Stimulated activated CD4-positive, alpha-beta T cell treated with anti-CD3 and anti-CD28 coated beads, TNF-alpha, amount 100 ng/mL, for 24 hours (primary cell): ENCODE measurements at places on chromosomes 3 and 15.

- no peak for DNase-seq
These were observed 1270.0 kb downstream of the ROBO1 start for GRCh38 chr3:78497767-78498166.

- DNase-seq: peak; percentile 68
These were observed 8.5 kb downstream of the SHOX2 start for GRCh38 chr3:158097593-158098308.

GRCh38 chr3:138675393-138675792, 66.8 kb downstream of the FAIM start:
- DNase-seq: no peak

- DNase-seq: no peak
These were observed 424.2 kb upstream of the ROBO2 start for GRCh38 chr3:76615719-76616118.

- DNase-seq: no peak
These were observed 136.7 kb downstream of the GBE1 start for GRCh38 chr3:81624756-81625155.

DNA sequence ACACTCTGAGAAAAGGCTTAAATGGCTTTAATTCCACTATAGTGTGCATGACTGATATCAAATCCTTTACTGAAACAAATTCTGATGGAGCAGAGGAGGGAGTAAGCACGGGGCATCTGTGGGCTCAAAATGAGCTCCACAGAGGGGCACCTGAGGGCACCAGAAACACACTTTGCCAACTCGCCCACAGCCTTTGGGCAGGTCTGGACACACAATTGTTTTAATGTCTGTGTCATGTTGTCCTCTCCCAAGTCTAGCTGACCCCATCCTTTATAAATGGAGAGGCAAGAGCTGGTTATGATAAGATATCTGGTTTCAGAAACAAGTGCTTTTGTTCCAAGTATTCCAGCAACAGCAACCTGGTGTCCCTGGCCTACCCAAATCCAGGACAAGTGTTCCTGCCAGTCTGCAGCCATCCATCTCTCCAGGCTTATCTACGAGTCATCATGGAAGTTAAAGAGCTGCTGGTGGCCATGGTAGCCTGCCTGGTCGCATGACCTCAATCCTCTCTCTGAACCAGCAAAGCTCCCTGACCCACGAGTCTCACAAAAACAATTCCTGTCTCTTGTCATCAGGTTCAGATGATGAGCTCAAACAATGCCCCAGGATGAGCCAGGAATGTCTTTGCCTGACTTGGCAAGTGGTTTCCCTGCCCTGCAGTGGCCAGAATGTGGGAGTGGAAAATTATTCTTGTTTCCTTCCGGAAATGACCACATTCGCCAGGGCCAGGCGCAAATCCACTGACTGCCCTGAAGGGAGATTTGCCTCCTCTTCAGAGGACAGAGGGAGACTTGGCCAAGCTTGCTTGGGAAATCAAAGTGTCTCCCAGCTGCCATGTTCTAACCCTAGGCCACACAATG, 64.4 kb upstream of the TPM1 start:
- no peak for DNase-seq

GRCh38 chr15:68295014-68295805, 17.7 kb downstream of the FEM1B start:
- DNase-seq: no peak

DNA sequence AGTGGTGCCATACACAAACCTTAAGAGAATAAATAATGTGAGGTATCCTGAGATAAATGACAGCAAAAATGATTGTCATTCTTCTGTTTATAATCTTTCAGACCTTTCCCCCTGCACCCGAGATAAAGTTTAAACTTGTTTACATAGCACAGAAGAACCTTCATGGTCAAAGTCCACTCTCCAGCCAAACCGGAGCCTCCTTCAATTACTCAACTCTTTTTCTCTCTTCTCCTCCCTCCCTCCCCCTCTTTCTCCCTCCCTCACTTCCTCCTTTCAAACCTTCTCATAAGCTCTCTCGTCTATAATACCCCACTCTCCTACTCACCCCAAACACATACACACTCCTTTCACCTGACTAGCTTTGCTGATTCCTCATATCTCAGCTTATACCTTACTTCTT, 198.9 kb downstream of the EFHB start:
- no peak for DNase-seq

DNA sequence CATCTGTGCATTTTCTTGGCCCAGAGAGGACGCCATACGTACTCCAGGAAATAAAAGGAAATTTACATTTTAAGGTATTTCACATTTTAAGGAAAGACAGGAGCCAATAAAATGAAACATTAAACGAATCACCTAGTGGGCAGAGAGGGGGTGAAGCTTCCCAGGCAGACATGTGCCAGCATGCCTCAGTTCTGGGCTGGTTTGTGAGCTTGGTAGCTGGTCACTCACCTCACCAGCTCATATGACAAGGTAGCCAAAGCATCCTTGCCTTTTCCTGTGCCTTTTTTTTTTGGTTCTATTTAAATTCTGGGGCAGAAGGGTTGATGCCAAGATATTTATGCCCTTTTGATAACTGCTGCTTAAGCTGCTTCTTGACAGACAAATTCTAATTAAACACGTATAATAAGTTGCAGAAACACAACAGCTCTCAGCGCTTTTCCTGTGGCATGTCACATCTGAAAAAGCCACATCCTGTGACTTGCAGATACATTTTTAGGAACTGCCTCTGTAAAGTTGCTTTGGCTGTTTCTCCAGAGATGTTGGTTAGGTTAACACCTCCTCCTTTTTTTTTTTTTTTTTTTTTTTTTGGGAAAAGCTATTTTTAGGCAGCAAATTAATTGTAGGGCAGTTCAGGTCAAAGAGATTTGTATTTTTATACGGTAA, 218.6 kb downstream of the PDCD6IP start:
- no peak for DNase-seq

GRCh38 chr3:48493203-48493501, 10.8 kb downstream of the SHISA5 start:
- no peak for DNase-seq

DNA sequence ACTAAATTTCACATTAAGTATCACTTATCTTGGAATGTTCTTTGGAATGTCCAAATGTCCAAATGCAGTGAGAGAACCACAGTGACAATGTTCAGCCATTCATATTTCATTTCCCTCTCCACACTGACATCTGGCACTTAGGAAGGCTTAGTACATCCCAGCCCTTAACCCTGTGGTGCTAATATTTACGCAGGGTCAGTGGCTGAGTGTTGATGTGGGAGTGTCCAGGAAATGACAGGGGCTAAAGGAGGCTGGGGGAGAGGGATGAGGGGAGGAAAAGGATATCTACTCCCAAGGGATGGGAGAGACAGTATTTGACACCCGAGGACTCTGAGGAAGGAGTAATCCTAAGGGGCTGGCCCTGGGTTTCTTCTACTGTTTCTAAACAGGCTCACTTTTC, 14.1 kb upstream of the CCR4 start:
- DNase-seq: no peak

GRCh38 chr3:124491875-124492274, 238.4 kb upstream of the UMPS start:
- DNase-seq: no peak

DNA sequence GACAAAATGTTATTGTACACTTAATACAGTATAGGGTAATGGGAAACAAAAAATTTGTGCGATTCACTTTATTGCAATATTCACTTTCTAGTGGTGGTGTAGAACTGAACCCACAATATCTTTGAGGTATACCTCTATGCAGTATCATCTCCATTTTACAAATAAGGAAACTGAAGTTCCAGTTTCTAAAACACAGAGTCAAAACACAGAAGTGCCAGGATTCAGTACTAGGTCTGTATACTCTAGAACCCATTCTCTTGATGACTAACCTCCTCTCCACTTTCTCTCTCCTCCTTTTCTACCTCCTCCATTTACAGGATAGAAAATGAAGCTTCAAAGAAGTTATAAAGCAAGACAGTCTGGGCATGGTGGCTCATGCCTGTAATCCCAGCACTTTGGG, 62.2 kb downstream of the MB21D2 start:
- no peak for DNase-seq

GRCh38 chr15:77219841-77220240, 148.9 kb upstream of the TSPAN3 start:
- DNase-seq: no peak

DNA sequence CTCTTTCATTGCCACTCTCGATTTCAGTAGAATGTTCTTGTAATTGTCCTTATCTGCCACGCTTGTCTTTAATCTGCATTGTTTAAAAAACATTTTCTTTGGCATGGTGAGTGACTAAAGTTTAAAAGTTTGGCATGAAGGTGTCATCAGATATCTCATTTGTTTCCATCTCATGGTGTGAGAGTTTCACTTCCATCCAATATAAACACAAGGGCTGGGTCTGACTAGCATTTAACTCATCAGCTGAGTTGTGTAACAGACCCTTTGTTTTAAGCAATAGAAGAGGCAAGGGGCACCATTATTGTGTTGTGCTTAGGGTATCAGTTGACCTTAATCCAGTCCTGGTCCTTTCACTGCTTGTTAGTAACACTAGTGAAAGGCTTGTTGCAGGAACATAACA, 49.9 kb upstream of the IL12A start:
- DNase-seq: no peak

GRCh38 chr15:70209499-70209898, 111.8 kb upstream of the TLE3 start:
- no peak for DNase-seq

DNA sequence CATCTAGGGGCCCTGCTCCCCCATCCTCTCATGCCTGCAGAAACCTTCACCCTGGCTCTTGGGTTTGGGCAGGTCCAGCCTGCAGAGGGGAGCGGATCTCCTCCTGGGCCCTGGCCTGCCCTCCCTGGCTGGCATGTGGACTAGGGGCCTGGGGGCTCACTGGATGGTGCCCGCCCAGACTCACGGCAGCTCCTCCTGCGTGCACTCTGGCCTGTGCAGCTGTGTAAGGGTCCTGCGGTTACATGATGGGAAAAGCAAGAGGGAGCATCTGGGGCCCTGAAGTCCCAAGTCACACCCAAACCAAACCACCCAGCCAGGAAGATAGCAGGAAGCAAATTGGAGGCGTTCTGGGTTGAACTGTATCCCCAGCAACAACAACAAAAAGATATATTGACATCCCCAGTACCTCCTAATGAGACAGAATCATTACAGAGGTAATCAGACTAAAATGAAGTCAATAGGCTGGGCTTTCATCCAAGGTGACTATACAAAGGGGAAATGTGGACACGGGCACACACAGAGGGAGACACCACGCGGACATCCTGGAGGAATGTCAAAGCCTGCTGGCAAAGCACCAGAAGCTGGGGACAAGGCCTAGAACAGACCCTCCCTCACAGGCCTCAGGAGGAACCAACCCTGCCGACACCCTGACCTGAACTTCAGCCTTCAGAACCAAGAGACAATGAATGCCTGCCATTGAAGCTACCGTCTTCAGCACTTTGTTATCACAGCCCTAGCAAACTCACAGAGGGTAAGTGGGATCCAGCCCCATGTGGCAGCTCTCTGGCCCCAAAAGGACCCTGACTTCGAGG, 10.4 kb upstream of the CLK3 start:
- no peak for DNase-seq

DNA sequence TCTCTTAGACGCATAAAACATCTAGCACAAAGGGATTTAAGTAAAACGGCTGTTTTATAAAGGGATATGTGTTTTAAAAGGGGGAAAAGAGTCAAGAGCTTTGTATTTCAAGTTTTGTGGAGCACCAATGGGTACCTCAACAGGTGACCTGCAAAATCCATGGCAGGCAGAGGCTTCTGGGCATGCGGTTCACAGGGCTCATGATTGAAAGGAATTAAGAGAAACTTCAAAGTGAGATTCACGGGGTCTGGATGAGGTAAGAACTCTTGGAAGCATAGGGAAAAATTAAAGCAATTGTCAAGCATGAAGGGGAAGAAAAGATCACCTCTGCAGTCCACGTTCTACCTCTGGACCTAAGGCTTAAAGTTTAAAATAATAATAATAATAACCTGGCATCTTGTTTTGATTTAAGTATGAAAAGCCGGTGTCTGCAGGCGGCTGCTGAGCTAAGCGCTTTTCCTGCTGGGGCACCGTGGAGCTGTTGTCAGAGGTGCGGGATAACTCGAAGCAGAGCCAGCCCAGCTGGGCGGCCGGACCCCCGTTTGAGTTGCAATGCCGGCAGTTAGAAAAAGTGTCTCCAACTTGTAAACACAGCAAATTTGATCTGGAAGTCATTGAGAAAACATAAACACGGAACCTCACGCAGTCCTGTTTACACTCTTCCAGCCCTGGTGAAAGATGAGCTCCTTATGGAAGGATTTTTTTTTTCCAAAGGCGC, 40.5 kb downstream of the HES1 start:
- DNase-seq: no peak

DNA sequence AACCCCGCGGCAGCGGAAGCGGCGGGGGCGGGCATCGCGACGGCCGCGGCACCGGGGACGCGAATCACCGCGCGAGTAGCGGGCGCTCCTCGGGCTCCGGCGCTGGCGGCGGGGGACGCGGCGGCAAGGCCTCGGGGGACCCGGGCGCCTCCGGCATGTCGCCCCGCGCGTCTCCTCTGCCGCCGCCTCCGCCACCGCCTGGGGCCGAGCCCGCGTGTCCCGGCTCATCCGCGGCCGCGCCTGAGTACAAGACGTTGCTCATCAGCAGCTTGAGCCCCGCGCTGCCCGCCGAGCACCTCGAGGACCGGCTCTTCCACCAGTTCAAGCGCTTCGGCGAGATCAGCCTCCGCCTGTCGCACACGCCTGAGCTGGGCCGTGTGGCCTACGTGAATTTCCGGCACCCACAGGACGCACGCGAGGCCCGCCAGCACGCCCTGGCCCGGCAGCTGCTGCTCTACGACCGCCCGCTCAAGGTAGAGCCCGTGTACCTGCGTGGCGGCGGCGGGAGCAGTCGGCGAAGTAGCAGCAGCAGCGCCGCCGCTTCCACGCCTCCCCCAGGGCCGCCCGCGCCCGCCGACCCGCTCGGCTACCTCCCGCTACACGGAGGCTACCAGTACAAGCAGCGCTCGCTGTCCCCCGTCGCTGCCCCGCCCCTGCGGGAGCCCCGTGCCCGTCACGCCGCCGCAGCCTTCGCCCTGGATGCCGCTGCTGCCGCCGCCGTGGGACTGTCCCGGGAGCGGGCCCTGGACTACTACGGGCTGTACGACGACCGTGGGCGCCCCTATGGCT, 675 bp downstream of the RBM15B start:
- DNase-seq: peak; percentile 37

- DNase-seq: no peak
These were observed 6.5 kb upstream of the MINDY4B start for GRCh38 chr3:150911771-150912170.

GRCh38 chr3:114659109-114660061, 365.6 kb downstream of the TIGIT start:
- DNase-seq: no peak
